ENCODE measurements at places on chromosomes 11 and 22.

- DNase-seq = no peak
These were observed 24.0 kb upstream of the P2RY2 start for GRCh38 chr11:73194034-73194507.

DNA sequence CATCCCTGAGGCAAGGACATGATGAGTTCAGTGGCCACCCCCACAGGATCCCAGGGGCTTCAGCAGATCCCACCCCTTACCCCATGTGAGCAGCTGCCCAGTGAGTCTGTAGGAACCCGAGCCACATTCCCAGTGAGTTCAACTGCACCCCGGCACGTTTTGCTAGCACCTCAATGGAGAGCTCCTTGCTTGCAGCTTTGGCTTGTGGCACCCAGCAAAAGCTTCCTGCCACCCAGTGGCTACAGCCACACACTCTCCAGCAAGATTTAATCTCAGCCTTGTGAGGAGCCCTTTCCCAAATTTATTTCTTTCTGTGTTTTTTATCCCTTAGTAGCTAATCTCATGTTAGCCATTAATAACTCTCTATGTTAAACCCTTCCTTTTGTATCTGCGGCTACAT, 4.0 kb downstream of the SAA1 start:
- no peak for DNase-seq

DNA sequence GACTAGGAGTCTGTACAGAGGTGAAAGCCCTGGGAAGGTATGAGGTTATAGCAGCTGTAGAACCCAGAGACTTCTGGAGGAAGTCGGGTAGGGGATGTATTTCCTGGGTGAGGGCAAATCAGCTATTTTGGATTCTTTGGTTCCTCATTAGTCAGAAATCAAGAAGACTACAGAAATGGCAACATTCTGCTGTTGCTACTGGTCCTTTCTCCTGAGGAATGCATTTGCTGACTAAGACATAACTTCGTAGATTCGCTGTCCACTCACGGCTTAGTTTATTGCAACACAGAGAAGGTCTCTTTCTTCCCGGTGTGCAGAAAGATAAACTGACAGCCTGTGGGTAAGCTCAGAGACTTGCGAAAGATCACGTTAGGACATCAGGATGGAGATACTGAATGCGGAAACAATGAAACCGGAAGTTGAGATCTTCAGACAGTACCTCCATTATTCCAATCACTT, 25.3 kb upstream of the SESN3 start:
- no peak for DNase-seq

DNA sequence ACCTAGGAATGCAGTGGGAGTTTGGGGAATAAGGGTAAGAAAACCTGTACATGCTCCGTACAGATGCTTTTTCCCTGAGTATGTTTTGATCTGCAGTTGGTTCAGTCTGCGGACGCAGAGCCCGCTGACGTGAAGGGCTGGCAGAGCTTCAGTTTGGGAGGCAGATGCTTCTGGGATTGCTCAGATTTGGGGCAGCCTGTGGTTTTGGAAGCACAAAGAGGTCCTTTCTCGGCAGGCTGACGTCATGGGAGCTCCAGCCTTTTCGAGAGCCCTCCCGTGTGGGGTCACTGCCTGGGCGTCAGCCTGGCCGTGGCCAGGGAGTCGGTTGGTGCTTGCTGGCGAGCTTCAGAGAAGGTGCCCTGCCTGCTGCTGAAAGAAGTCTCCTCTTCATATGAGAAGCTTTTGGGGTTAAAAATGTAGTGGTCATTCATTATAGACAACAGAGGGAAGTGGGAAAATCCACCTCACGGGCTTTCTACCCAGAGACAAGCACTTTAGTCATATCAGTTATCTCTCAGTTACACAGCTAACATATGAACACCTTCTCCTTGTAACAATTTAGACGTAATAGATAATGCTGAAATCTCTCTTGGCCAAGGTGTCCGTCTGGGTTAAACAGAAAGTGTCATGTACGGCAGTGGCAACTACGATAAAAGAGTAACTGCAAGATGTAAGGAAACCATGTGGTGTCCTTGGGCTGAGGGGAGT, 26.8 kb downstream of the TPCN2 start:
- DNase-seq = no peak

DNA sequence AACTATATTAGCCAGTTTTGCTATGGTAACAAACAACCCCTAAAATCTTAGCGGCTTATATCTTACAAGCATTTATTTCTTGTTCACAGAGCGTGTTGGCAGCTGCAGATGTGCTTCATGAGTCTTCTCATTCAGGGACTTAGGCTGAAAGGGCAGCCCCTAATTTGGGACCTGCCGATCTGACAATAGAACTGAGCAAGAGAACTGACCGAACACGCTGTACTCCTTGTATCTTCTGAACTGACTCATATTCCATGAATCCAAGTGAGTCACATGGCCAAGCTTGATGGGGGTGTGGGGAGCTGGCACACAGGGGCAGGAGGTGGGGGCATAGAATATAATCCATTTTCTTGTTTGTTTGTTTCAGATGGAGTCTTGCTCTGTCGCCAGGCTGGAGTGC, 481.7 kb upstream of the CADM1 start:
- no peak for DNase-seq

DNA sequence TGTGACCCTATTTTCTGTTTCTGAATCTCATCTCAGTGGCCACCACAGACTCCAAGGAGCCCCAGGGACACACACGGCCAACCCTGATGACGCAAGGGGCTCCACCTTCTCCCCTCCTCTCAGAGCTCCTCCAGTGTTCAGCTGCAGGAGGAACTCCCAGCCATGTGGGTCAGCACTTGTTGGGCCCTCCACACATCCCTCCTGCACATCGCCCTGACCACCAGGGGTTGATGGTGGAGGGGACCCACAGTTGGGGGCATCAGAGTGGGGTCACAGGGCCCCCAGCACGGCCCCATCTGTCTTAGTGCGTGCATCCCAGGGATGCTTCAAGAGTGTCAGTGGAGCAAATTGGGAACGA, 499.6 kb downstream of the BRD1 start:
- DNase-seq = no peak

DNA sequence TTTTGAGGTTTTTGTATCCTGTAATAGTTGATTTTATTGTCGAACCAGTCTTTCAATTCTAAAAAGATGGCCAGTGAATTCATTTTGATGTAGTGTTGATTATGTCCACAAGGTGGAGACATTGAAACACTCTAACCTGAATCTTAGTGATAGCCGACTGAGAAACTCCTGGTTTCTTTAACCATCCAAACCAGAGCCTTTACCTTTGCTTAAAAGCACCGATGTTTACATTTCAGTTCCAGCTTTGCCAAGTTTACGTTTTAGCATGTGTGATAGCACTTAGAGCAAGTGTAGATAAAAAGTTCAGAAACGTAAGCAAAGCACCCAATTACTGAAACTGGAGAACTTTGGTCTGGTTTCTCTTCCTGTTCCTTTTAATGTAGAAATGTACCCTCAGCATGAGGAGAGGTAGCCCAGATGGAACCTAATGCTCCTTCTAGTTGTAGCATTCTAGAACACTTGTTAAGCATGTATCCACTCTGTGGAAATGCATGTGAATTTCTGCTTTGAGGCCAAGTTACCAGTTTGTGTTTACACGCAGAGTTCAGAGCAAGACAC, 208.6 kb downstream of the DBX1 start:
- no peak for DNase-seq

DNA sequence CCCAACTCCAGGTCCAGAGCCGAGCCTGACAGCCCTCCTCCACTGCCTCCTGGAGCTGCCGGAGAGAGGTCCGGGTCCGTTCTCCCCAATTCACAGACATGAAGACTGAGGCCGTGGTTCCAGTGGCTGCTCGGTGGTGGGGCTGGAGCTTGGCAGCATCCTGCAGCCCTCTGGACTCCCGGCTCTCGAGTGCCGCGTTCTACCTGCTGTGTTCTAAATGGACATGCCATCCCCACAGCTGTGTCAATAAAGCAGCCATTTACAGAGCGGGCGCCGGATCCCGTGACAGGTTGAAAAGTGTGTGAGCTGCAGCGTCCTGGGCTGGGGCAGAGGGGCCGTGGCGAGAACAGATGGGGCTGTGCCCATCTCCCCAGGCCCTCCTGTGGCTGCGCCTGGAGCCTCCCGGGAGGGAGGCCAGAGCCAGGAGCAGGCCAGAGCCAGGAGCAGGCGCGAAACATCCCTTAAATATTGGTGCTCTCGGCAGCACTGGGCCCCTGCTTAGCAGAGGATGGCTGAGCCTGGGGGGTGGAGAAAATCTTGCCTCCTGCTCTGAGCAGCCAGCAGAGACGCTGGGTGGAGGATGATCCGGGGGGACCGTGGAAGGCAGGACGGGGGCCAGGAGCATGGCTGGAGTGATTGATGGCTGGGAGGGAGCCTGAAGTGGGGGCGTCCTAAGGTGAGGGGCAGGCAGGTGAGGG, 46.2 kb downstream of the FLRT1 start:
- DNase-seq = peak; percentile 24

DNA sequence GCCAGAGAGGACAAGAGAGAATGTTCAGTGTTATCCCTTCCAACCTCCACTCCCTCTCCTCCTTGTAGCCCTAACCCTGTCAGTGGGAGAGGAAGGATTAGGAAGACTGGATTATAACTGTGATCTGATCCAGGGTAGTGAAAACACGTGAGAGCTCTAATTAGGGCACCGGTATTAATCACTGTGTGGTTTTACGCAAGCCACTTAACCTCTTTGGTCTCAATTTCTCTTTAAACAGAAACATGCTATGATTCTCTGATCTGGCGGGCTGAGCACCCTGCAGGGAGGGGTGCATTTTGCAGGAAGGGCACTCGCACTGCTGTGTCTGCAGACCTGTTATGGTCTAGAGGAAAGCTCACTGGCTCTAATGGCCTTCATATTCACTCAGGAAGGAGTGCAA, 11.5 kb downstream of the RPL27A start:
- DNase-seq = no peak

GRCh38 chr22:49767355-49768062, 60.2 kb downstream of the BRD1 start:
- no peak for DNase-seq

DNA sequence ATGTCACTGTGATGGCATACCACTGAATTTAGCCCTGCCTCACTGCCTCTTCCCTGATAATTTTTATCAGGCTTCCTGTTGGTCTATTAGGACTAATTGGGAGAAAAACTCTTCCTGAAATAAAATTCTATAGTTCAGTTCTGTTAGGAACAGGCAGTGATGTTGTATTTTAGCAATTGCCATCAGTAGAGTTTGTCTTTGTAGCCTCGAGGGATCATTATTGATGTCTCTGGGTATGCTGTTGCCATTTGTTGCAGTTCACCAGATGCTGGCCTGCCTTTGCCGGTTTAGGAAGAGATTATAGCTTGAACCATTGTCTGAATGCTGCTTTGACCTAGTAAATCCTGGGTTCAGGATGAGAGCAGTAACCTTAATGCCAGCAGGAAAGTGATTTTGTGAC, 41.0 kb downstream of the KDM2A start:
- DNase-seq = no peak

GRCh38 chr11:11125618-11126017, 227.4 kb downstream of the CSNK2A3 start:
- DNase-seq = no peak

DNA sequence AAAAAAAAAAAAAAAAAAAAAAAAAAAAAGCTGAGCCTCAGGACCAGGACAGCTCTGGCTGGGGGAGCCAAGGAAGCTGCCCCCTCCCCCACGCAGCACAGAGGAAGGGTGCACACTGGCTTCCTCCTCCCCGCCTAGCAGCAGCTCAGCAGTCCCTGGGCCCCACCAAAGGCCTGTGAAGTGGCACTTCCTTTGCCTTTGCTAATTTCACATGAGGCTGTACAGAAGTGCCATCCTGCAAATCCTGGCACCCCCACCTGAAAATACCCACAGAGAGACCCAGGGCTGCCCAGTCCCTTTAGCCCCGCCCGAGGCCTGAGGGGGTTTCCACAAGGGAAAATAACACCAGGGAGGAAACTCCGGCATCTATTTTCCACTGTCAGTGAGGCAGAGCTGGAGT, 3.9 kb downstream of the RHOG start:
- no peak for DNase-seq

- DNase-seq = no peak
These were observed 11.7 kb upstream of the COMT start for GRCh38 chr22:19929586-19930550.

DNA sequence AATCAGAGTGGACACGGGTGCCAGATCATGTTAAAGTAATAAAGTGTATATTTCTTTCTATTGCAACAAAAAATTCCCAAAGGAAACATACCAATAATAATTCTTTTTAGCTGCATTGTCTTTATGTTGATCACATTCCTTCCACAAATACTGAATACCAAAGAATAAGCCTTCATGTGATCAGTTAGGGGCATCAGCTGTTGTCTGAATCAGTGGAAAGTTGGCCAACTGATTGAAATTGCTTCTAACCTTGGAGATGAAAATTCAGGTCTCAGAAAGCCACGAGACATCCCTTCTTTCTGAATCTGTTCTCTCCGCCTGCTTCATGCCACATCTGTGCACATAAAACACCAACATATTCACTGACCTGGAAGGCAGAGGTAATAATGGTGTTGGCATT, 785.2 kb downstream of the KCNA4 start:
- no peak for DNase-seq

- DNase-seq = no peak
These were observed 25.5 kb downstream of the GNAZ start for GRCh38 chr22:23095733-23096342.

DNA sequence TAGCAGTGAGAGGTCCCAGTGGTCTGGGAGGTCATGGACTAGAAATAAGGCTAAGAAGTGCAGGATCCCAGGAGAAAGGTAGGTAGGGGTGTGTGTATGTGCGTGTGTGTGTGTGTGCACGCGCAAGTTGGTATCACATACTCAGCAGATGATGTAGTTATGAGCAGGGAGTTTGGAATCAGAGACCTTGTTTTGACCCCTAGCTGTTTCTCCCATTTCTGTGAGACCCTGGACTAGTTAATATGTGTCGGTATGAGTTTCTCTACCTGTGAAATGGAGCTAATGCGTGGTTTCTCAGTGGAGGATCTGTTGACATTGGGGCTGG, 1.3 kb downstream of the SERPING1 start:
- DNase-seq = no peak

GRCh38 chr11:64090806-64091516, 55.2 kb downstream of the FLRT1 start:
- DNase-seq = no peak

DNA sequence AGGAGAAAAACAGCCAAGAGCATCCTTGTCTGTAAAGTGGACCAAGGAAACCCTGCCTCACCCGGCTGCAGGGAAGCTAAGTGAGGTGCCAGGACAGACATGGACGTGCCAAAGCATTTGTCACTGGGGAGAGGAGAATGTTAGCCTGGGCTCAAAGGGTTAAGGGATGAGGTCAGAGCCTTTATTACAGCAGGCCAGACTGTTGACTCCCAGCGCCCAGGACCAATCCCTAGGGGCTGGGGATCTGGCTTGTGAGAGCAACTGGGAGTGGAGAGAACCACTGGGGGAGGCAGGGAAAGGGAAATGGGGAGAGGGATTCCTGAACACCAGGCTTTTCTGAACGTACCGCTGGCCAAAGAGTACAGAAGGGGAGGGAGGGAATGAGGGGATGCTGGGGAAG, 2.6 kb downstream of the CHRM1 start:
- no peak for DNase-seq

Measured in progenitor cell of endocrine pancreas (in vitro differentiated cells).